ENCODE measurements at places on chromosomes 6 and 20.

DNA sequence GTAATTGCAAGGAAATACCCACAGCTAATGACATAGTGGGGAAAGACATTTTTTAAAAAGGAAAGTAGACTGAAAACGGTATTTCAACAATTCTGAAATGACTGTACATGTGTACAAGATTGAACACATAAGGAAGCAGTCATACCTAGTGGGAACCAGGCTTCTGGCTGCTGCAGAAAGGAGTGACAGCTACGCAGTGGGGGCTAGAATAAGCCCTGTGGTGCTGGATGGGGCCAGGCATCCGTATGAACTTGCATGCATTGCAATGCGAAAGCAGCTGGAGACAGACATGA, 54.9 kb upstream of the GPR31 start:
- no peak for DNase-seq

GRCh38 chr6:84652356-84653026, 111.9 kb downstream of the TBX18 start:
- no peak for DNase-seq

DNA sequence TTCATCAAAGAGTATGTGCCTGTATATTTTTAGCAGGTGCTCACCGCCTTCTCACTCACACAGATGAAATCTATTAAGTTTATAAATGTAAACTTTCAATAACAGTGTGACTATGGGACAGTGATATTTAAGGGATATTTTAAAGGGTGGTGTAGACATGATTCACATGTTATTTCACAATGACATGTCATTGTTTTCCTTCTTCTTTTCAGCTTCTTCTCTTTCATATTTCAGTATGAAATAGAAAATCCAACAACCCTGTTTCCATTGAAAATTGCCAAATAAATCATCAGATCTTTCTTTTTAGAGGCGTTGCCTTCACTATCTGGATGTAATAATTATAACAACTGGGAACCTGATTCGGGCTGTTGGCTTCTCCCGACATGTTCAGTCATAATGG, 54.8 kb downstream of the PFDN4 start:
- DNase-seq, result no peak

- DNase-seq, result no peak
Measured at GRCh38 chr6:52507557-52508260, 69.2 kb downstream of the TRAM2 start.

DNA sequence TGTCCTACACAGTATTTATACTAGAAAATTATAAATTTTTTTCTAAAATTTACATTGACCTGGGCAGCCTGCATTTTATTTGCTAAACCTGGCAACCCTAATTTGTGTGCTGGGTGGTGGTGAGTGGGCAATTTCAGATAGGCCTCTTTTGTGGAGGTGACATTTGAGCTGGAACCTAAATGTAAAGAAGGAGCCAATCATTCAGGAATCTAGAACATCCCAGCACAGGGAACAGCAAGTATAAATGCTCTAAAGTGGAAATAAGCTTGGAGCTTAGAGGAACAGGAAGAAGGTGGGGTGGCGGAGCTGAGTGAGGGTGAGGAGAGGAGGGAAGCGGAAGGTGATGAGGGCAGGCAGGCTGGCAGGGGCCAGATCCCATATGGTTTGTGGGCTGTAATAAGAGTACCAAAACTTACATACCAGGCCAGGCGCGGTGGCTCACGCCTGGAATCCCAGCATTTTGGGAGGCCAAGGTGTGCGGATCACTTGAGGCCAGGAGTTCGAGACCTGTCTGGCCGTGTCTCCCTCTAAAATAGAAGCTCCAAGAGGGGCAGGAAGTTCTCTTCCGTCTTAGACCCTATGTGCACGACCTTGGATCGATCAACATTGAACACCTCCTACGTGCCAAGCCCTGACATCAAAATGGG, 549 bp upstream of the CSE1L start:
- peak; percentile 11 for DNase-seq

DNA sequence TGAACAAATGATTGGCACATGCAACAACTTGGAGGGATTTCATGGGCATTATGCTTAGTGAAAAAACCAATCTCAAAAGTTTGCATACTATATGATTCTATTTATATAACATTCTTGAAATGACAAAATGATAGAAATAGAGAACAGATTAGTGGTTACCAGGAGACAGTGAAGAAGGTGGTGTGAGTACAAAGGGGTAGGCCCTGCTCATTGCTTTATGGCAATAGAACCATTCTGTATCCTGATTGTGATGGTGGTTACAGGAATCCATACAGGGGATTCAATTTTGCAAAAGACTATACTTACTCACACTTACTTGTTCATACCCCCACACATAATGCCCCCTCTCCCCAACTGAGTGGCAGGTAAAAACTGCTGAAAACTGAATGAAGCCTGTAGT, 30.2 kb upstream of the LAMA4 start:
- no peak for DNase-seq

DNA sequence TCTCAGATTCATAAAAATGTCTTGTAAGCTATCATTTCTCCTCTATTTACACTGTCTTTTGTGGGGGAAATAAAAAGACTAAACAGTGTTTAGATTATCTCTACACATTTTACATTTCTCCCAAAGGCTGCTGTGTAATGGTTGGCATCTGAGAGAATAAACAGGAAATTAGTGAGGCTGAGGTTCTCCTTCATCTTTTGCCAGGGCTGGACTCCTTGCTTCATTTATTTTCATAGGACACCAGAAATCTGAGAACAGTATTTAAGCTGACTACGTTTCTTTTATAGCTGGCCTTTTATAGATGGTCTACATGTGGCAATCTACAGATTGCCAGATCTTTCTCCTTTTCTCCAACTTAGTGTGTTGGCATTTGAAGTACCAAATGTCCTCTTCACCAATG, 41.5 kb downstream of the PLCB4 start:
- no peak for DNase-seq

Measured in CD4-positive, alpha-beta T cell treated with Interleukin-2 at 100 ng/mL for 4 hours (primary cell).